Kidney (tissue), 22 donors: ENCODE measurements at places on chromosomes 3 and 15. TPM values are rescaled to one million over a fixed set of nuclear protein-coding genes. Genes with fewer than 3 reads are reported as not detected.
A peak's percentile ranks its signal among the peaks of the same experiment; 100 is the strongest.

The CCDC191 gene
- 11.7 TPM for total RNA-seq

- no peaks in the 10 kb centered on the region for H3K4me1 ChIP-seq
- H3K36me3 ChIP-seq, result no peaks in the 10 kb centered on the region
- peak; percentile 45 for DNase-seq
- H3K4me3 ChIP-seq, result peak overlapping the region; percentile 49
Measured at GRCh38 chr3:535566-536416, 339.2 kb downstream of the CHL1 start.

- H3K27ac ChIP-seq, result no peak overlapping the region
- H3K36me3 ChIP-seq, result no peaks in the 10 kb centered on the region
- no peak overlapping the region for H3K4me3 ChIP-seq
- H3K4me1 ChIP-seq, result peaks cover 23% of the 10 kb centered on the region
- DNase-seq, result no peak
Measured at GRCh38 chr3:12622335-12622734, 41.6 kb downstream of the RAF1 start.

GRCh38 chr3:67804089-67804488 is 149.7 kb upstream of the SUCLG2 start:
- no peaks in the 10 kb centered on the region for H3K36me3 ChIP-seq
- H3K27me3 ChIP-seq, result no peaks in the 10 kb centered on the region
- DNase-seq, result no peak
- no peaks in the 10 kb centered on the region for H3K4me1 ChIP-seq
- no peak overlapping the region for H3K4me3 ChIP-seq
- no peak overlapping the region for H3K27ac ChIP-seq

The PIF1 gene
- total RNA-seq, result 2.0 TPM

DNA sequence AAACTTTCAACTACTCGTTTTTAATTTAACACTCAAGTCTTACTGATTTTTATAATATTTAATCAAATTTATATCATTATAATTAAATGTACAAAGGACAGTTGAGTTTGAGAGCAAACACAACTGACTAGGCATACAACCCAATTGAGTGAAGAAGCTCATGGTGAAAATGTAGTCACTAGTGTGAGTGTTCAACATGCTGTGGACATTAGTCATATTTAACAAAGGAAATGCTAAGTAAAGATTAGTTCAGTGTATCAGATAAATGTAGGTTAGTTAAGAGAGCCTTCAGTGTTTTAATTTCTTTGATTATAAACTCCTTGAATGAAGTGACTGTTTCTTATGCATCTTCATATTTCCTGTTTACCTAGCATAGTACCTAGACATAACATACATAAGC is 444.2 kb upstream of the GOLIM4 start:
- no peak overlapping the region for H3K27ac ChIP-seq
- no peak overlapping the region for H3K4me3 ChIP-seq
- no peaks in the 10 kb centered on the region for H3K4me1 ChIP-seq
- DNase-seq, result no peak
- no peaks in the 10 kb centered on the region for H3K36me3 ChIP-seq

- peaks cover 7% of the 10 kb centered on the region for H3K27me3 ChIP-seq
- H3K36me3 ChIP-seq, result no peaks in the 10 kb centered on the region
- no peak overlapping the region for H3K4me3 ChIP-seq
Measured at GRCh38 chr3:42503251-42503924, 945 bp downstream of the VIPR1 start.

- no peaks in the 10 kb centered on the region for H3K27me3 ChIP-seq
- H3K36me3 ChIP-seq, result no peaks in the 10 kb centered on the region
- H3K4me1 ChIP-seq, result no peaks in the 10 kb centered on the region
- no peak overlapping the region for H3K27ac ChIP-seq
- no peak overlapping the region for H3K4me3 ChIP-seq
- no peak for DNase-seq
Measured at GRCh38 chr15:58361273-58361759, 70.5 kb upstream of the LIPC start.

GRCh38 chr3:153925841-153926514 is 195.2 kb upstream of the ARHGEF26 start:
- no peaks in the 10 kb centered on the region for H3K36me3 ChIP-seq
- no peak overlapping the region for H3K4me3 ChIP-seq
- H3K4me1 ChIP-seq, result no peaks in the 10 kb centered on the region
- DNase-seq, result no peak
- no peaks in the 10 kb centered on the region for H3K27me3 ChIP-seq

- H3K4me3 ChIP-seq, result no peak overlapping the region
- H3K27me3 ChIP-seq, result no peaks in the 10 kb centered on the region
- DNase-seq, result peak; percentile 48
- no peaks in the 10 kb centered on the region for H3K36me3 ChIP-seq
- no peaks in the 10 kb centered on the region for H3K4me1 ChIP-seq
- no peak overlapping the region for H3K27ac ChIP-seq
Measured at GRCh38 chr3:170840291-170840859, 29.6 kb downstream of the RPL22L1 start.

The PPP2R3A gene
- total RNA-seq, result 71.9 TPM

The ASB14 gene
- total RNA-seq, result not detected

DNA sequence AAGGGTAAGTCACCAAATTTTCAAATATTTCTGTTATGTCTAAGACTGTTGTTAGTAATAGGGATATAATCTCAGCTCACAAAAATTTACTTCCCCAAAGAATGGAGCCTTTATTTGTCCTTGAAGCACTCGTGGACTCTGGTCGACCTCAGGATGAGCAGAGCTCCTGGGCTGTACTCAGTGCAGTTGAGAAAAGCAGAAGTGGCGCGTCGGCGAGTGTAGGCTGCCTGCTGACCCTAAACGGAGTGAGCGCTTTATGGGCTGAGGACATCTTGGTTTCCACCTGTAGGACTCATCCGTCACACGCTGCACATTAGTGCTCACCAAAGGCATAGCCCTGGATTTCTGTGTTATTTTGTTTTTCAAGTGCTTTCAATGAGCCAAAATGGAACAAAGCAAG is 11.0 kb downstream of the GABRA5 start:
- H3K36me3 ChIP-seq, result no peaks in the 10 kb centered on the region
- H3K4me3 ChIP-seq, result no peak overlapping the region
- H3K4me1 ChIP-seq, result no peaks in the 10 kb centered on the region

The GRAMD2A gene
- 5.4 TPM for total RNA-seq

GRCh38 chr3:124601190-124601589 is 129.1 kb upstream of the UMPS start:
- H3K27ac ChIP-seq, result no peak overlapping the region
- no peak overlapping the region for H3K4me3 ChIP-seq
- DNase-seq, result no peak
- no peaks in the 10 kb centered on the region for H3K36me3 ChIP-seq

GRCh38 chr3:65873028-65873427 is 165.7 kb downstream of the MAGI1 start:
- H3K4me1 ChIP-seq, result peaks cover 11% of the 10 kb centered on the region
- H3K4me3 ChIP-seq, result no peak overlapping the region
- no peak overlapping the region for H3K27ac ChIP-seq
- no peaks in the 10 kb centered on the region for H3K36me3 ChIP-seq
- DNase-seq, result no peak

The STRA6 gene
- 2.0 TPM for total RNA-seq

The EXD1 gene
- total RNA-seq, result not detected

The POLQ gene
- 0.35 TPM for total RNA-seq

The ATP8B4 gene
- 12.5 TPM for total RNA-seq

The SLC28A1 gene
- total RNA-seq, result 12.8 TPM

DNA sequence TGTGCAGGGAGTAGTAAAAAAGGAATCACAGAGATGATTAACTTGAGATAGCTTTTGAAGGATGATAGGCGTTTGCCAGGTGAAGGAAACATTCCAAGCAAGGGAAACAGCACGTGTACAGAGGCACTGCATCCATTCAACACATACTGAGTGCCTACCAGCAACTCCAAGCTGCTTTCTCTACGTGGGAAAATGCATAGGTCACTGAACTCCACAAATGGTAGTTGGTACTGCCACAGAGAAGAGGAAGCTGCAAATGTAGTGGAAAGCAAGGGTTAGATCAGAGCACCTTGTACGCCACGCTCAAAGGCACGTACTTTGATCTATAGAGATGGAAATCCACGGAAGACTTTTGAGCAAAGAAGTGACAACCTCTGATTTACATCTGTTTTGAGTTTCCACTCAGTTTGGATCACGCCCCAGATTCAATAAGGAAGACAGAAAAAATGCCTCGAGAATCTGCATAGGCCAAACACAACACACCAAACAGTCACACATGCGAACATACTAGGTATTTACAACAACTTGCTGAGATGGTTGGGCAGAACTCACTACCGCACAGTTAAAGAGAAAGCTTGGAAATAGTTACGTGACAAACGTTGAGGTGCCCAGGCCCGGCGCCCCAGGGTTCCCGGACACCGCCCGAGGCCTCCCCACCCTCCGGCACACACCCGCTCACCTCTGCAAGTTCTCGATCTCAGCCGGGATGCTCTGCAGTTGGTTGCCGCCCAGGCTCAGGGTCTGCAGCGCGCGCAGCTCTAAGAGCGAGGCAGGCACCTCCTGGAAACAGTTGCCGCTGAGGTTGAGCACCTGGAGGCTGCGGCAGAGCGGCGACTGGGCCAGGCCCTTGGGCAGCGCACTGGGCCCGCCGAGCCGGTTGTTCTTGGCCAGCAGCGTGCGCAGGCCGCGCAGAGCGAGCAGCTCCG is 826 bp downstream of the LRRC58 start:
- no peaks in the 10 kb centered on the region for H3K27me3 ChIP-seq
- H3K27ac ChIP-seq, result peak overlapping the region; percentile 98
- peak overlapping the region; percentile 74 for H3K4me3 ChIP-seq
- H3K4me1 ChIP-seq, result peaks cover 4% of the 10 kb centered on the region
- no peaks in the 10 kb centered on the region for H3K36me3 ChIP-seq

DNA sequence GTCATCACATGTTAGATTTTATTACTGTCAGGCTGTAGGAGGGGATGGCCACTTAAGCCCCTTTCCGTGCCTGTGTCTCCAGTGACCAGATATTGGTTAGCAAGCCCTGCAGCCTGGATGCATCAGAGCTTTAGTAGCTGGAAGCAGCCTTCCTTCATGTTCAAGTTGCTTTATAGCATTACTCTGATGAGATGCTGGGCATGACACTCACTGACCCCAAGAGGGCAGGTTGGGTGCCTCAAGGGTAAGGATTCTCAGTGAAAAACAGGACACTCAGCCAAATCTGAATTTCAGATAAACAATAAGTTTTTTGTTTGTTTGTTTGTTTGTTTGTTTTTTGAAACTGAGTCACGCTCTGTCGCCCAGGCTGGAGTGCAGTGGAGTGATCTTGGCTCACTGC is 68.5 kb upstream of the PTX3 start:
- DNase-seq, result no peak
- no peak overlapping the region for H3K4me3 ChIP-seq
- H3K27me3 ChIP-seq, result no peaks in the 10 kb centered on the region
- H3K4me1 ChIP-seq, result no peaks in the 10 kb centered on the region

The GALNT15 gene
- 39.9 TPM for total RNA-seq

DNA sequence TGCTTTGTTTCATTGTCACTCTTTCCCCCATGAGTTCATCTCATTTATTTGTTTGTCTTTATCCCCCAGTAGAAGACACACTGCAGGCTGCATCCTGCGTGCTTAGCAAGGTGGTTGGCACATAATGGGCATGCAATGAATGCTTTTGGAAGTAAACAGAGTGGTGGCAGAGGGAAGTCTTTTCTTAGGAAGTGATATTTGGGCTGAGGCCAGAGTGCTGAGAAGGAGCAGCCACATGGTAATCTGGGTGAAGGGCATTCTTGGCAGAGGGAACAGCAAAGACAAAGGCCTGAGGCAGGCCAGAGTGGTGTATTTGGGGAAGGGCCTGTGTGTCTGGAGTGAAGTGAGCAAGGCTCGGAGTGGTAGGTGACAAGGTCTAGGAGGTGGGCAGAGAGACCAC is 17.7 kb upstream of the ADAMTS7 start:
- H3K4me1 ChIP-seq, result no peaks in the 10 kb centered on the region
- no peak for DNase-seq
- no peaks in the 10 kb centered on the region for H3K36me3 ChIP-seq
- H3K27me3 ChIP-seq, result no peaks in the 10 kb centered on the region
- no peak overlapping the region for H3K4me3 ChIP-seq

The SERF2 gene
- total RNA-seq, result 788 TPM

- no peak for DNase-seq
- no peaks in the 10 kb centered on the region for H3K27me3 ChIP-seq
- no peaks in the 10 kb centered on the region for H3K36me3 ChIP-seq
- no peaks in the 10 kb centered on the region for H3K4me1 ChIP-seq
Measured at GRCh38 chr3:148938306-148938705, 53.0 kb upstream of the GYG1 start.

The CPLX3 gene
- total RNA-seq, result not detected

The ERICH6 gene
- total RNA-seq, result 0.19 TPM

DNA sequence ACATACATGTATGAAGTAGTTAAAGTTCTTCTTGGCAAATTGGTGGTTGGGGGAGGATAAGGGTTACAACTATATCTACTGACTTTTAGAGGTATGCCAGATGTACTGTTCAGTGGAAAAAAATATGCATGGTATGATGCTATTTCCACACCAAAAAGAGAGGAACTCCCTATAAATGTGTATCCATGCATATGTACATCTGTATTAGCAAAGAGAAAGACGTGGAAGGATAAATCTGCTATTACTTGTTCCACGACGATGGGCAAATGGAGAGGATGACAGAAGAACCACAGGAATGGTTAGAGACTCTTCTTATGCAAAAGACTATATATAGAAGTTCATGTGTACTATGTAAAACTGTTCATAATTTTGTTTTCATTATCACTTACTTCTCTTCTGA is 197.6 kb downstream of the RORA start:
- H3K4me1 ChIP-seq, result peaks cover 8% of the 10 kb centered on the region
- H3K27me3 ChIP-seq, result no peaks in the 10 kb centered on the region
- H3K4me3 ChIP-seq, result no peak overlapping the region
- H3K27ac ChIP-seq, result no peak overlapping the region

The ALCAM gene
- total RNA-seq, result 36.4 TPM

DNA sequence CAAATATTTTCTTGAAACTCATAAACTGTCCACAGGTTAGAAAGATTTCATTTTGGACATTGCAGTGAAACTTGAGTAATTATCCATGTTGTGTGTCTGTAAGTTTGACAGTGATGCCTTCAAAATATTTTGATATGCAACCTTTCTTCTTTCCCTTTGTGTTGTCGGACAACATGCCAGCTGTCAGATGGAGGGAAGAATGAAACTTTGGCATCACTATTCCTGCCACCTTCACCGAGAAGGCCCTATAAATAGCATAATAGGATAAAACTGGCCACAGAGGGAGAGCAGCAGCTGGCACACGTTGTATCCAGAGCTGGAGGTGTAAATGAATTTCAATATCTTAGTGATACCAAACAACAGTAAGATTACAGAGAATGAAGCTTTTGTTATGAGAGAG is 436.7 kb upstream of the CFAP20DC start:
- no peaks in the 10 kb centered on the region for H3K4me1 ChIP-seq
- H3K27me3 ChIP-seq, result no peaks in the 10 kb centered on the region
- H3K36me3 ChIP-seq, result no peaks in the 10 kb centered on the region
- H3K4me3 ChIP-seq, result no peak overlapping the region

The ZNF662 gene
- 12.8 TPM for total RNA-seq

The DAZL gene
- total RNA-seq, result not detected

DNA sequence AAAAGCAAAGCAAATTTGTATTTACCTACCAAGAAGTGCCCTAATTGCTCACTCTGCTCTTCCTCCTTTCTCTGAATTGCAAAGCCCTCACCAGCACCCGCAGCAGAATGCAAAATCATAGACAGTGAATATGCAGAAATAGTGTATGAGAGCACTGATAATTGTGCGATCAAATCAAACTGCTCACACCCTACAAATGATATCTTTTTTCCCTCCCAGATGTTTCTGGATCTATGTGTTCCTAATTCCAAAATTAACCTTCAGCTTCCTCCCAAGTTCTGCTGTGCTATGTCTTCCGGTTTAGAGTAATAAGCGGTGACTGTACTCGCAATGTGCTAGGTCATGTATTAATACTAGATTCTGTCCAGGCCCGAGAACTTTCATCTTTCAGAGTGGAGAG is 3.4 kb downstream of the GHSR start:
- no peaks in the 10 kb centered on the region for H3K4me1 ChIP-seq
- no peaks in the 10 kb centered on the region for H3K36me3 ChIP-seq
- H3K27me3 ChIP-seq, result peaks cover 32% of the 10 kb centered on the region
- no peak overlapping the region for H3K27ac ChIP-seq
- DNase-seq, result no peak
- no peak overlapping the region for H3K4me3 ChIP-seq
